ENCODE measurements at places on chromosomes 7 and 10.

DNA sequence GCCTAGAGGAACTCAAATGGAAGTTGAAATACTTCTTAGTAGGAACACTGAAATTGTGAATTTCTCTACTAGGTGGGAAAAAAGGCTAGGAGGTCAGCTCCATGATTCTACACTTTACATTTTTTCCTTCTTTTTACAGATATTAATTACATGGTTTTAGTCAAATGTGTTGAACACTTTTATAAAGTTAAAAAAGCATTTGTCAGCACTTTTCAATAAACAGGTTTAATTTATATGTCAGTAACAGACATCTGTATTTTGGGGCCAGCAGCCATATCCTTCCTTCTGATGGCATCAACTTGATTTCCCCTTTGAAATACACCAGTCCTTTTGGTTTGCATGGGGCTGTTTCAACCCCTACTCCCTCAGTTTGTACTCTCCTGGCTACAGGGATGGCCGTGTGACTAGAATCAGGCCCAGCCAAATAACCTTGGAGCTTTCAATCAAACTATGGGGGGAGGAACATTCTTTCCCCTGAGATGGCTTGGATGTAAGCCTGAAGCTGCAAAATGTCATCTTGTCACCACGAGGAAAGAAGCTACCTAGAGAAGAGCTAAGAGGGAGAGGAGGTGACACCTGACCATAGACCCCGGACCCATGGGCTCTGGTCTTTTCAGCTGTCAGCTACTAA lies 171.0 kb upstream of the NEBL start:
- no peak for DNase-seq

GRCh38 chr7:22183522-22184280 lies 173.3 kb downstream of the RAPGEF5 start:
- DNase-seq: no peak

- DNase-seq: no peak
Measured at GRCh38 chr7:2306688-2307087, 7.6 kb downstream of the SNX8 start.

DNA sequence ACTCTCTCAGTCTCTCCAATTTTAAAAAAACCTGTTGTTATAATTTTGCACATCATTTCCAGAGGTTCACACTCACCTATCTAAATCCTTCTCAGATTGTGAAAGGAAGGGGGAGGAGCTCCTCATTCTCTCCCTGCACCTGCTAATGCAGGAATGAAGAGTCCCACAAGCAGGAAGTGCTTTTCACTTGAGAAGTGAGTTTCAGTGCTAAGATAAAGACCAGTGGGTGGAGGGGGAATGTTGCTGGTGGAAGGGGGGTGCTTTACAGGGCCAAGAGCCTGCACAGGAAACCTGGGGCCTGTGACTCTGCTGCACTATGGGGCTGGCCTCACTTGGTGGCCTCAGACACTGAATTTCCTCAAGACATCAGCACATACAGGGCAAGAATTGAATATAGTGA lies 176.4 kb downstream of the PTPN20 start:
- DNase-seq: no peak

GRCh38 chr7:118525020-118525419 lies 300.5 kb downstream of the ANKRD7 start:
- DNase-seq: no peak

- no peak for DNase-seq
Measured at GRCh38 chr10:3312403-3312940, 139.9 kb upstream of the PITRM1 start.

- no peak for DNase-seq
Measured at GRCh38 chr10:16968416-16969041, 151.3 kb upstream of the RSU1 start.

DNA sequence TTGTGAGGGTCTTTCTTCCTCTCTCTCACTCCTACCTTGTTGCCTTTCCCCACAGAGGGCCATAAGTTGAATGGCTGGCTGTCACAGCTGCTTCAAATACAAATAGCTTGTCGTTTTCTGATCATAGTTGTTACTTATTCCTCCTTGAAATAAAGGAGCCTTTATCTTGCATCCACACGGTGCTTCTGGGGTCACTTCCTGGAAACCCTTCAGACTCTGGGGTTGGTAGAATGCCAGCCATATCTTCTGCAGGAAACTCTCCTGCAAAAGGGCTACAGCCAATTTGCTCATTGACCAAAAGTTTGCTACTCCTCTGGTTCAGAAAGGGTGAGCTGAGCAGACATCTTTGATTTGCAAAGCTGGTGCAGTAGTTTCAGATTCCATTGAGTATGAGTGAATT lies 70.4 kb downstream of the FAM185A start:
- DNase-seq: no peak

DNA sequence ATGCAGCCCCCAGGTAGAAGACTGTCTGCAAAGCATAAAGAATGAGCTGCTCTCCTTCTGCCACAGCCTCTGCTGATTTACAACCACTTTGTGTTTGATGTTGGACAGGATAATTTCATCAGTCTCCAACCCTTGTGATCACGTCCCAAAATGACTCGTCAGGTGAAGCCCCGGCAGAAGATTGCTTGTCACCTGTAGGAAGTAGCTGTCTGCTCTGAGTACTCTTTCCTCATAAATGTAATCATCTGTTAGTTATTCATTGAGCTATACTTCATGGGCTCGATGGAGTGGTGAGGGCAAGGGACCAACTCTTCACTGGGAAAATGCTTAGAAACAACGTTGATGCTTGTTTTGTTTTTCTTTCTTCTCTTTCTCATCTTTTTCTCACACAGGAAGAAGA lies 290.9 kb upstream of the SP8 start:
- no peak for DNase-seq

DNA sequence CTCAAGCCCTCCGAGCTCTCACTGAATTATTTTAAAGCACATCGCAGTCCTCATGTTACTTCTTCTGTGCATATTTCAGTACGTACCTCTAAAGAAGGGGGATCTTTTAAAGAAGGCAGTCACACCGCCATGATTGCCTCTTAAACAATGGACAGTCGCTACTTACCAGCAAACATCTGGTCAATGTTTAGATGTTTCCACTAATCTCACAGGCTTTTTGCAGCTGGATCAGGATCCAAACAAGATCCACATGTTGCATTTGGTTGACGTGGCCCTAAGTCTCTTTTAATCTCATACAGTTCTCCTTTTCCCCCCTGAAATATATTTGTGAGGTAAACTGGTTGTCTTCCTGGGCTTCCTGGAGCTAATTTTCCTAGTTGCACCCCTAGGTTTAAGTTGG lies 50.0 kb downstream of the PRF1 start:
- DNase-seq: no peak

DNA sequence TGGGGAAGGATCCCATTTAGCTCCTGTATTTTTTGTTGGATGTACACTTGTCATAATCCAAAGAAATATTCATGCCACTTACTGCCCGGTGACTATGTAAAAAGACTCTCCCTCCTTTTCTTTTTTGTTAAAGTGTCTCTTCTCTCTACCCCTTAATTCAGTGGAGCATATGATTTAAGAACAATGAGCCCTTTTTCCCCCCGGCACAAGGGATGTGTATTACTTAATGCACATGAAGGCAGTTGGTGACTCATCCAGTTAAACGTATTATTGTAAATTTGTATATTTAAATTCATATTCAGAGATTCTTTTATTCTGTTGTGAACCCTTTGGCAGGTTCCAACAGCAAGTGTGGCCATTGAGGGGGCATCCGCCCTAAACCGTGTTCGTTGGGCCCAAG lies 241.9 kb downstream of the SLC25A13 start:
- DNase-seq: no peak

DNA sequence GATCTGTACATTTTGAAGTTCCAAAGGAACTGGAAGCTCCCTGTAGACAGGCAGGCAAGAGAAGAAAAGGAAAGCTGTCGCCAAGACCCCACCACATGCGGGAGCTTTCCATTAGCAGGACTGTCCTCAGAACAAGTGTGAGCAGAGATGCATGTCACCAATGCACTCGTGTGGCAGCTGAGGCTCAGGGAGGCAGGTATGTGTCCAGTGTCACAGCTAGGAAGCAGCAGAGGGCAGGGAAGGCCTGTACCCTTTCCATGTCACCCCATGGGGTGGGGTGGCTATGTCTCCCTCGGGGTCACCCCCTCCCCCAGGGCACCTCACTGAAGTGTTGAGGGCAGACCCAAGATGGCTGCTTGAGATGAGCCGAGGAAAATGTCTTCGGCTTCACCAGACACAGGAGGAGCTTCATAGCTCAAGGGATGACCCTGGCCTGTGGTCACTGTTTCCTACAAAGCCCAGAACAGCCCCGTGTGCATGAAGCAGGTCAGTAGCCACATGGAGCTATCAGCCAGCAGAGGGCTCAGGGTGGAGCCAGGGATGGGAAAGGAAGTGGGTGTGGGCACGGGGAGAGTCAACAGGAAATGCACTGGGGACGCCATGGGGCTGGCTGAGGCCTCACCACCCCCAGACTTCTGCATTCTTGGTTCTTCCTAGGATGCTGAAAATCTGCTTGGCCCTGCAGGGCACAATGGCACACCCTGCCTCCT lies 96.6 kb downstream of the FAM53B start:
- peak; percentile 57 for DNase-seq

DNA sequence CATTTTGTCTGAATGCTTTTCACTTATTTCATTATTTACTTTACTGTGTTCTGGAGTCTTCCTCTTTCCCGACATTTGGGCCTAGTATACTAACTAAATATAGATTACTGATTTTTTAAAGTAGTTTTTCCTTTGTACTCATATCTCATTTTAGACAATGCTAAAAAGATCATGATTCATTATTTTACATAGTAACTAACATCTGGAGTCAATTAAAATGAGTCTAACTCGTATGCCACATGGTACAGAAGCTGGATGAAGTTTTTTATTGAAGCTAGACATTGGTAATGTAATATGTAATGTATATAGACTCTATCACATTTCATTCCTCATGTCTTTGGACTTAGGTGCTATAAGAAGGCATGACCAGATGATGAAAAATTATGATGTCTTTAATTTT lies 156.3 kb upstream of the HGF start:
- no peak for DNase-seq

DNA sequence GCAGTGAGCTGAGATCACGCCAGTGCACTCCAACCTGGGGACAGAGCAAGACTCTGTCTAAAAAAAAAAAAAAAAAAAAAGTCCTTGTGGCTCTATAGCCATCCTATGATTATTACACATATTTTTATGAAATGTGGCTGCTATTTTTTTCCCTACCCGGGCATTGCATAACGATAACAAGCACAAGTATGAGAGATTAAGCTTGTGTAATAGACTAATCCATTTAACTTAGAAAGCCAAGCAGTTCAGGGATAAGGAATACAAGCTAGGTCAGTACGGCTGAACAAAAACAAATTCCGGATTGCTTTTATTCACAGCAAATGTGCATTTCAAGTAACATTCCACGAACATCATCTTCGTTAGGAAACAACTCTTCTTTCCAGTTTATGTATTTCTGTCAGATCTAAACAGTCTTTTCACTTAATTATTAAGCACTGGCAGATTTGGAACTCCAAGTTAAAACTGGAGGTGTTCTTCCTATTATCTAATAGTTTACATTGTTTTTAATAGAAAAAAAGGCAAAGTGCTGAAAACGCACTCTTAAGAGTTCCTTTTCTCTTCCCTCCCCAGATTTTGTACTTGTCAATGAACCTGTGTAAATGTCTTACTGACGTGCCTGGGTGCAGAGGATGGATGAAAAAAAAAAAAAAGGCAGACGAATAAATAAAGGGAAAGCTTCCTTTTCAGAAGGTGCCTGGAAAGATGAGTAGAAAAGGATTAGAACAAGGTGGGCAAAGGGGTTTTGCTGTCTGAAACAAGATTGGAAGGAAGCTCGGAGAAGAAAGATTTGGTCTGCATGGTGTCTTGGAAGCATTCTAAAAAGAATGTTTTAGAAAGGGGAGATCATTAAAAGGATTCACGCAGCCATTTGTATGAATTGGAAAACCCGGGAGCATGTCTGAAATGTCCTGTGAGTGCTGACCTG lies 81.1 kb downstream of the PRTFDC1 start:
- DNase-seq: no peak

- no peak for DNase-seq
Measured at GRCh38 chr7:91533996-91534395, 269.8 kb downstream of the FZD1 start.

DNA sequence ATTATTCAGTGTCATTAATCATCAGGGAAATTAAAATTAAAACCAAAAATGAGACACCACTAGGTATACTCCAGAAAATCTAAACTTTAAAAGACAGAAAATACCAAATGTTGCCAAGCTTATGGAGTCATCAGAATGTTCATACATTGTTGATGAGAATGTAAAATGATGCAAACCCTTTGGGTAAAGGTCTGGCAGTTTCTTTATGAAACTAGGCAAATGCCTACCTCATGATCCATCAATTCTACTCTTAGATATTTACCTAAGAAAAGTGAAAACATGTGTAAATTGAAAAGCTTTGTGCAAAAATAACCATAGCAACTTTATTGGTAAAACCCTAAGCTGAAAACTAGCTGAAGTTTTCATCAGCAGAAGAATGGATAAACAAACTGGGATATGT lies 329.5 kb upstream of the MEOX2 start:
- no peak for DNase-seq

DNA sequence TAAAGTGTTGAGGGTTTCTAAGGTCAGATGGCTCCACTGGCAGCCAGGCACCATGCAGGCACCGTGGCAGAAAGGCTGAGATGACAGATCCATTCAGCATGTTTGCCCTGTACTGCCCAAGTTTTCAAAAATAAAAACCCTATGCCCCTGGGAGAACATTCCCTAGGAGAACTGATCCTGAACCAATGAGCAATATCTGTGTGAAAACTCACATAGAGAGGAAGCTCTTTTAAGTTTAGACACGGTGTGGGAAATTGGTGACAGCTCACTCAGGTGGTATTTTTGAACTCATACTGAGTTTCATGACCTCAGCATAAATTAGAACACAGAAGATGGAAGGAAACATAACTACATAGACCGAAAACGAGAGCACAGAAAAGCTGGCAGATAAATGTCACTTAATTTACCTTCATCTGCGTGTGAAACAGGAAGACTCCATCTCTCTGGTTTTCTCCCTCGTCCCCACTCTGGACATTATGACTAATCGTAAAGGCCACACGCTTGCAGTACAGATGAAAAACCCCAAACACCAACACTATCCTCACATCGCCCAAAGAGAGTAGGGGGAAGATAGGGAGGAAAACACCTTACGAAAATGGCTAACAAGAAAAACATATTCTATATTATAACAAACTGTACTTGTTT lies 127.8 kb downstream of the ICA1 start:
- DNase-seq: no peak

- no peak for DNase-seq
Measured at GRCh38 chr10:123936426-123936825, 44.8 kb upstream of the CPXM2 start.

DNA sequence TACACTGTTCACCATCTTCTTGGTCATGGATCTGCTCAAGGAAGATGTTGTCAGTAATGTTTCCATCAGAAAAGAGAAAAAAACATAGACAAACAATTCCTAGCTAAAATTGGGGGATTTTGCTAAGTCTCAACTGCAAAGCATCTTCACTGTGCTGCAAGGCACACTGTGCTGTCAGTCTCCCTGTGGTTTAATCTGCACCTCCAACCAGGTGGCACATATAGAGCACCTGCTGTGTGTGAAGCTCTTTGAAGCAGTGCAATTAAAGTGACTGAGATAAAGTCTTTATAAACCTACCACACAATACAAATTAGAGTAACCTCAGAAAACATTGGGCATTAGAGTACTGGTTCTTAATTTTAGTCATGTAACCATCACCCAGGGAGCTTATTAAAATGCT lies 6.3 kb downstream of the NRAP start:
- DNase-seq: no peak
